Central memory CD4-positive, alpha-beta T cell (primary cell): ENCODE measurements at places on chromosomes 13 and 19.

- DNase-seq: no peak
These were observed 6.6 kb downstream of the ATP7B start for GRCh38 chr13:52004511-52005170.

- DNase-seq: no peak
These were observed 2.5 kb upstream of the LILRB4 start for GRCh38 chr19:54660306-54660705.

DNA sequence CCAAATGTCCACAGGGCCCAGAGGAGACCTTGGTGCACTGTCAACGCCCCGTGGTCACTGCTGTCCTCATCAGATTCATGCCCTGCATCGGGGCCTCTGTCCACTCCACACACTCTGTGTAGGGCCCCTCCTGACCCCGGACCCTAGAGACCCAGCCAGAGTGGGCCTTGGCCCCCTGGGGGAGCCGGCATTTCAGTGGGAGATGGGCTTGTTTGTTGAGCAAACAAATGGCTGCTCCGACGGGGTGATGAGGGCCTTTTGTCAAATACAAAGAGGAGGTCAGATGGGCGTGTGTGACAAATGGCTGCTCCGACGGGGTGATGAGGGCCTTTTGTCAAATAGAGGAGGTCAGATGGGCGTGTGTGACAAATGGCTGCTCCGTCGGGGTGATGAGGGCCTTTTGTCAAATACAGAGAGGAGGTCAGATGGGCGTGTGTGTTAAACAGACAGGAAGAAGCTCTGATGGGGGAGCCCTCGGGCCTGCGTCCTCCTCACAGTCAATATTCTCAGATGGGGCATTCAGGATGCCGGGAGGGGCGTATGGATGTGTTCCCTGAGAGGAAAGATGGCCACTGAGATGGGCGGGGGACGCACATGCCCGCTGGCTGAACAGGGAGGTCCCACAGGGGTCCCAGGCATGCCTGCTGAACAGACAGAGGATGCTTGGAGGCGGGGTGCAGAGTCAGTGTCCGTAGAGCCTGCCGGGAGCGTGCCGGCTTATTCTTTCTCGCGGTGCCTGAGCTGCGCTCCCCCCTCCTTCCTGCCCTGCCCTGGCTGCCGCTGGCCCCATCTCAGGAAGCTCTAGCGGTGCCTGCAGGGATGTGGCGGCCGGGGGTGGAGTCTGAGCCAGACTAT lies 36.3 kb downstream of the SMIM24 start:
- no peak for DNase-seq

DNA sequence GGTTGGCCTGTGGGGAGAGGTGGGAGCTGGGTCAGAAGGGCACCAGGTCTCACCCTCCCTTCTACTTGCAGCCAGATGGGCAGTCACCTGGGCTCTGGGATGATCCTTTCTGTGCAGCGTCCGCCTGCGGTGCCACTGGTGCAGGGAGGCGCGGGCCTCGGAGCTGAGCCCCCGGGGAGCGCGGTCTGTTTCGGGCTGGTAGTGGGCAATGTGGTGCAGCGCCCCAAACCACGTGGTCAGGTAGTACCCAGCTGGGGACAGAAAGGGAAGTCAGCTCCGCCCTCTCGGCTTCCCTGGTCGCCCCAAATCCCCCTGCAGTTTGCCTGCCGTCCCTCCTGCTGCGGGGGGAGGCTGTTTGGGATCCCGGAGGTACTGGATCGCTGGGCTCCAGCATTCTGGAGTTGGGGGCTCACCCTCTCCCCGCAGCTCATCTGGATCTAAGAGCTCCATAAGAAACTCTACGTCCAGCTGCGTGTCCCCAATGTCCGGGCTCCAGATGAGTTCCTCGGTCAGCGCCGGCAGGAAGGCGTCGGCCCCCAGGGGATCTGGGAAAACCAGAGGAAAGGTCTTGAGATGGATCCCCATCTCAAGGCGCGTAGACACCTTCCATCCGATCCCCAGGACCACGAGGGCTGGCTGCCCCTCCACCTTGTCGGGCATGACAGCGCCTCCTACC lies 8.8 kb downstream of the RINL start:
- DNase-seq: peak; percentile 21

- DNase-seq: no peak
These were observed 172.3 kb upstream of the KLF12 start for GRCh38 chr13:74306496-74306895.
